Upper lobe of left lung (tissue), 6 donors: ENCODE measurements at places on chromosomes 5 and 9. TPM values are rescaled to one million over a fixed set of nuclear protein-coding genes. Genes with fewer than 3 reads are reported as not detected.
A peak's percentile ranks its signal among the peaks of the same experiment; 100 is the strongest.

GRCh38 chr9:136942881-136943230 lies 1.7 kb downstream of the FBXW5 start:
- peaks cover 43% of the 10 kb centered on the region for H3K4me1 ChIP-seq
- DNase-seq, result peak; percentile 19
- no peak overlapping the region for H3K4me3 ChIP-seq
- no peak overlapping the region for H3K27ac ChIP-seq
- peaks cover 38% of the 10 kb centered on the region for H3K36me3 ChIP-seq

GRCh38 chr9:115373710-115374045 lies 255.7 kb upstream of the TNC start:
- H3K4me1 ChIP-seq, result no peaks in the 10 kb centered on the region
- H3K4me3 ChIP-seq, result no peak overlapping the region
- H3K27me3 ChIP-seq, result no peaks in the 10 kb centered on the region
- no peak overlapping the region for H3K27ac ChIP-seq

- H3K4me3 ChIP-seq, result no peak overlapping the region
- peak overlapping the region; percentile 69 for H3K27ac ChIP-seq
- no peak for DNase-seq
Measured at GRCh38 chr9:121976751-121977150, 116.4 kb downstream of the TTLL11 start.

Gene CAPSL
- 8.4 TPM for total RNA-seq

DNA sequence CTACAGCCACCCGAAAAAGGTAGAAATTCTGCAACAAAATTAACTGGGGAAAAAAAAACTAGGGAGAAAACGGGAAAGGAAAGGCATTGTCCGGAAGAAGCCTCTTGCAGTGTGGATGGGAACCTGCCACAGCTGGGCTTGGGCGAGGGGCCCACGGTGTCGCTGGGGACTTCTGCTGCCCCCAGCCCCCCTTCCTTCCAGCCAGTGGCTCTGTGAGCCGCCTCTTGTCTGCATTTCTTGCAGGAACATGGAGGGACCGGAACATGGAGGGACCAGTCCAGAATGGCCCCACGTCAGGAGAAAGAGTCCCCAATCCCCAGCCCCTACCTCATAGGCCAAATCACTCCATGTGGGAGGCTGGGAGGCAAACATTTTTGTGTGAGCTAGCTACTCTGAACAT lies 36.9 kb upstream of the EXOC3 start:
- H3K4me1 ChIP-seq, result no peaks in the 10 kb centered on the region
- no peak overlapping the region for H3K27ac ChIP-seq
- no peak overlapping the region for H3K4me3 ChIP-seq
- DNase-seq, result peak; percentile 61
- H3K27me3 ChIP-seq, result no peaks in the 10 kb centered on the region

DNA sequence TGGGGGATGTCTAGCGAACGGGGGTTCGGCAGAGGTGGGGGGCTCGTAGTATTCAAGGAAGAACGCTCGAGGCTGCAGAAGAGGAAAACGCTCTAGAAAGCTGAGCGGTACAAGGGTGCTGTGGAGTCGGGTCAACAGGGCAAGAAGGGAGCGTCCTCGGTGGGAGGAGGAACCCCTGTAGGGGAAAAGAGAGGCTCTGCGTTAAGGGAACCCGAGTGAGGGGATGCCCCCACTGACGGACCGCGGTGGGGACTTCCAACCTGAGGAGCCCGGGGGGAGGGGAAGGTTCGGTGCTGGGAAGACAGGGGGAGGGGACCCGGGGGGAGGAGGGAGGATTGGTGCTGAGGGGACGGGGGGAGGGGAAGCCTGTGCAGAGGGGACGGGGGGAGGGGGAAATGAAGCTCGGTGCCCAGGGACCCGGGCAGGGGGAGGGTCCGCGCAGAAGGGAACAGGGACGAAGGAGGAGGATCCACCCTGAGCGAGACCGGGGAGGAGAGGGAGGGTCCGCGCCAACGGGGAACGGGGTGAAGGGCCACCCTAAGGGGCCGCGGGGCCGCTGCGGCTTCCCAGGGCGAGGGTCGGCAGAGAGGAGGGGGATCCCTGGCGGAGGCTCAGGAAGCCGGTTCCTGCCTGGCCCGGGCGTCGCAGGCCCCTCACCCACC lies 621 bp downstream of the NR6A1 start:
- H3K4me1 ChIP-seq, result peaks cover 23% of the 10 kb centered on the region
- H3K4me3 ChIP-seq, result peak overlapping the region; percentile 97
- H3K36me3 ChIP-seq, result no peaks in the 10 kb centered on the region

- no peak overlapping the region for H3K27ac ChIP-seq
- no peaks in the 10 kb centered on the region for H3K36me3 ChIP-seq
- H3K4me1 ChIP-seq, result no peaks in the 10 kb centered on the region
- DNase-seq, result no peak
- no peaks in the 10 kb centered on the region for H3K27me3 ChIP-seq
Measured at GRCh38 chr5:97967292-97967691, 784.2 kb upstream of the RIOK2 start.

Gene ACSL6
- 0.69 TPM for total RNA-seq

DNA sequence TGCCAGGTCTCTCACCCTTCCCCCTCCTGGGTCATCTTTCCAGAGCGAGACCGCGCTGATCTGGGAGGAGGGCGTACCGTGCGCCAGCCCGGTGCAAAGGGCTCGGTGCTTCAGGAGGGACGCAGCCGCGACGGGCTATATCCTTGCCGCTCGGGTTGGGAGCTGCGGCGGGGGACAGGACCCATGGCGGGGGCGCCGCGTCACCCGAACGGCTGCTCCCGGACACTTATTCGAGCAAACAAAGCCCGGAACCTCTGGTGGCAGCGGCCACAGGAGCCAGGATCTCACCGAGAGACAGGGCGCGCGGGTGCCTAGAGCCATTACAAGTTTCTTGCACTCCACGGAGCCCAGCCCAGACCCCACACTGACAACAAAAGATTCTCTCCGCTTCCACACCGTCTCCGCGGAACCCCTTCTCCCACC lies 1.3 kb downstream of the SEMA6A start:
- H3K4me1 ChIP-seq, result peaks cover 45% of the 10 kb centered on the region
- no peaks in the 10 kb centered on the region for H3K36me3 ChIP-seq
- peak overlapping the region; percentile 42 for H3K4me3 ChIP-seq
- H3K27ac ChIP-seq, result peak overlapping the region; percentile 81
- DNase-seq, result no peak
